ENCODE measurements at places on chromosomes 7 and 10.

DNA sequence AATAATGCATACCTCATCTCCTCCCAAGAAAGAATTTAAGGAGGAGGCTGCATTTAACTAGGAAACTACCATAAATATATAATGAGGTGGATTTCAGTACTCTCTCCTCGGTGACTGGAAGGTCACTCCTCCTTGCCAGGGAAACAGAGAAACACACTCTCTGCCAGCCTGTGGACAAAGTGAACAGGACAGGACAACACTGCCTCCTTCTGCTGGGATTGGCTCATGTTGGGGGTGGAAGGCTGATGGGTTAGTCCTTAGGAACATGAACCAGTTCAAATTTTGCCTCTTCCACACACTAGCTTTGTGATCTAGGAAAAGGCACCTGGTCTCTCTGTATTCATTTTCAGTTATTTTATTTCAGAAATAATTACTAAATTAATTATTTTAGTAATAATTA is 50.6 kb upstream of the STEAP4 start:
- DNase-seq = no peak

DNA sequence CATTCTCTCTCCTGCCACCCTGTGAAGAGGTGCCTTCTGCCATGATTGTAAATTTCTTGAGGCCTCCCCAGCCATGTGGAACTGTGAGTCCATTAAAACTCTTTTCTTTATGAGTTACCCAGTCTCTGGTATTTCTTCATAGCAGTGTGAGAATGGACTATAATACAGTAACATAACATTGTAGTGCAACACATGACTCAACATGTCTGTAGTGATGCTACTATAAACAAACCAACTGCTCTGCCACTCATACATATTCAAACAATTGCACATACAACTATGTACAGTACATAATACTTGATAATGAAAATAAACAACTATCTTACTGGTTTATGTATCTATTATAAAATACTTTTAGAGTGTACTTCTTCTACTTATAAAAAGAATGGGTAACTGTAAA is 7.1 kb downstream of the ATOH7 start:
- no peak for DNase-seq

- DNase-seq = no peak
Observed at GRCh38 chr7:98528079-98528478, 89.0 kb upstream of the NPTX2 start.

- no peak for DNase-seq
Observed at GRCh38 chr7:117014099-117014656, 60.9 kb downstream of the ST7 start.

- no peak for DNase-seq
Observed at GRCh38 chr10:33237736-33238624, 96.5 kb downstream of the NRP1 start.

DNA sequence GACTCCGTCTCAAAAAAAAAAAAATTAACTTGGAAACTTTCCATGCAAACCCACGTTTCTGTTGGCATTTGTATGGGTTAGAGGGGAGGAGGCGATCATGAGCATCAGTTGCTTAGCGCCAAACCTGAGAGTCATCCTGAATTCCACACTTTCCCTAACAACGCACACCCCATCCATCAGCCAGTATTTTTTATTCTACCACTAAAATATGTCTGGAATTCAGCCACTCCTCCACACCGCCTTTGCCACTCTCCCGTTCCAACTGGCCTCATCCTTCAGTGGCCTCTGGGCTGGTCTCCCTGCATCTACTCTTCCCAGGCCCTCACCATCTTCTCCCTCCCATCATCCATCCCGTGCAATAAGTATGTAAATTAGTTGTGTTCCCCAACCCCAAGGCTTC is 4.7 kb upstream of the LMBR1 start:
- no peak for DNase-seq
